Skin of body (tissue), 3 donors: ENCODE measurements at places on chromosomes 3 and 15.
A peak's percentile ranks its signal among the peaks of the same experiment; 100 is the strongest.

DNA sequence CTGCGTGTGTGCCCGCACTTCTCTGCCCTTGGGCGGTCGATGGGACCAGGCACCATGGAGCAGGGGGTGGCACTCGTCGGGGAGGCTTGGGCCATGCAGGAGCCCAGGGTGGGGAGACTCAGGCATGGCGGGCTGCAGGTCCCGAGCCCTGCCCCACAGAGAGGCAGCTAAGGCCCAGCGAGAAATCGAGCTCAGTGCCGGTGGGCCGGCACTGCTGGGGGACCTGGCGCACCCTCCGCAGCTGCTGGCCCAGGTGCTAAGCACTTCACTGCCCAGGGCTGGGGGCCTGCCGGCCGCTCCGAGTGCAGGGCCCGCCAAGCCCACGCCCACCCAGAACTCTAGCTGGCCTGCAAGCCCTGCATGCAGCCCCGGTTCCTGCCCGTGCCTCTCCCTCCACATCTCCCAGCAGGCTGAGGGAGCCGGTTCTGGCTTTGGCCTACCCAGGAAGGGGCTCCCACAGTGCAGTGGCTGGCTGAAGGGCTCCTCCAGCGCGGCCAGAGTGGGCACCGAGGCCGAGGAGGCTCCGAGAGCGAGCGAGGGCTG is 553 bp upstream of the RTP4 start:
- no peak for DNase-seq

DNA sequence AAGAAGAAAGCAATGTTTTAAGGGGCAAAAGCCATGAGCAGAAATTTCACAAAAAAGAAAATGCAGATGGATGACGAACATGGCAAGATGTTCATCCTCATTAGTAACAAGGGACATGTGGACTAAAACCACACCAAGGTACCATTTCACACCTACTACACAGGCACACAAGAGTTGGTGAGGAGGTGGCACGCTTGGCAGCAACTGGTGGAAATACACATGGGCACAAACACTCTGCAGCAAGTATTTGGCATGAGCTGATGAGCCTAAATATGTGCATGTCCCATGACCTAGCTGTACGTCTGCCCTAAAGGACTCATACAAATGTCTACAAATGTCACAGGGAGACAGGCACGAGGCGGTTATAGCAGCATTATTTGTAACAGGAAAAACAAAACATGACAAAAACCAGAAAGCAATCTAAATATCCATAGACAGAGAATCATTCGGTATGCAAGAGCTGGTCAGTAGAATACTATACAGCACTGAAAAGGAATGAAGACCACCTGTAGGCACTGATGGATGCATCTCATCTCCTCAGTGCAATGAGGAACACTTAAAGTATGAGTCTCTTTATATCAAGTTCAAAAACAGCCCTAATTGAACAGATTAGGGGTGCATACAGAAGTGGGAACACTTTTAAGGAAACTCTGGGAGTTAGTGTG is 11.5 kb upstream of the FBLN2 start:
- DNase-seq, result no peak

- DNase-seq, result no peak
Measured at GRCh38 chr3:159764490-159765029, 224.1 kb upstream of the IL12A start.

DNA sequence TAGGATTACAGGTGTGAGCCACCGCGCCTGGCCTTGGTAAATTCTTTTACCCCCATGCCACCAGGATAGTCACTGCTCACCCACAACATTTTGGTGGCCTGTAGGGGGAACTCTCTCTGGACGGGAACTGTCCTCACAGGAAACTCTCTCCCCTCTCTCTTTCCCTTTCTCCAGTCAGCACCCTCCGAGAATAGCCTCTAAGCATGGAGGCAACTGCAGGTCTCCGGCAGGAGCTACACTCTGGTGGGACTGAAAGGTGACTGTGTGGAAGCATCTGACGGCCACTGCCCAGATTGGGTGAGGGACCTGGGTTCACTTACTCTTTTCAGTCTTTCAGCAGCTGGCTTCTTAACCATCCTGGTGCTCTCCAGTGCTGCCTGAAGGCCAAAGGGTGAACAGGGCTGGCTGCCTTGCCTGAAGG is 21.3 kb downstream of the TRANK1 start:
- no peak for DNase-seq

DNA sequence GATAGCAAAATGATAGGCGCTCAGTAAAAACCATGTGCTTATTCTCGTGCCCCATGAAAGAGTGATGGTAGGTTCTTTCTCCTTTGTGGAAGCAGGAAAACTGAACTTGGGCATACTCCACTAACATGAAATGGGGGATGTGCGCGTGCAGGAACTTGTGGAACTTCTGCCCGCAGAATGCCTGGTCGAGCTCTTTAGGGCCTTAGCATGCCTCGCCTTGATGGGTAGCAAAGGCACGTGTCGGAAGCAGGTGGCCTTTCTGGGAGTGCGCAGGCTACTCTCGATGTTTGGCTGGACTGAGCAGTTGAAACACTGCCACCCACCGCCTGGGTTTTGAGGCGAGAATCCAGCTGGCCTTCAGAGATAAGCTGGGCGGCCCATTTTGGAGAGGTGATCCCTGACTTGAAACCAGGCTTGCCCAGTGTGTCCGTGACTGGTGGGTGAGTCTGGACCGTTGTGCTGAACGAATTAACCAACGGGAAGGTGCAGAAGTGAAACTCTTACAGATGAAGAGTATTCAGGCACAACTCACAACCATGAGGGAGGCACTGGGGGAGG is 842 bp downstream of the PCCB start:
- DNase-seq, result peak; percentile 38

GRCh38 chr3:193894121-193894863 is 241.7 kb upstream of the HES1 start:
- DNase-seq, result no peak

- no peak for DNase-seq
Measured at GRCh38 chr3:15805756-15806266, 8.0 kb upstream of the ANKRD28 start.

- no peak for DNase-seq
Measured at GRCh38 chr3:42129014-42129953, 38.1 kb downstream of the TRAK1 start.

DNA sequence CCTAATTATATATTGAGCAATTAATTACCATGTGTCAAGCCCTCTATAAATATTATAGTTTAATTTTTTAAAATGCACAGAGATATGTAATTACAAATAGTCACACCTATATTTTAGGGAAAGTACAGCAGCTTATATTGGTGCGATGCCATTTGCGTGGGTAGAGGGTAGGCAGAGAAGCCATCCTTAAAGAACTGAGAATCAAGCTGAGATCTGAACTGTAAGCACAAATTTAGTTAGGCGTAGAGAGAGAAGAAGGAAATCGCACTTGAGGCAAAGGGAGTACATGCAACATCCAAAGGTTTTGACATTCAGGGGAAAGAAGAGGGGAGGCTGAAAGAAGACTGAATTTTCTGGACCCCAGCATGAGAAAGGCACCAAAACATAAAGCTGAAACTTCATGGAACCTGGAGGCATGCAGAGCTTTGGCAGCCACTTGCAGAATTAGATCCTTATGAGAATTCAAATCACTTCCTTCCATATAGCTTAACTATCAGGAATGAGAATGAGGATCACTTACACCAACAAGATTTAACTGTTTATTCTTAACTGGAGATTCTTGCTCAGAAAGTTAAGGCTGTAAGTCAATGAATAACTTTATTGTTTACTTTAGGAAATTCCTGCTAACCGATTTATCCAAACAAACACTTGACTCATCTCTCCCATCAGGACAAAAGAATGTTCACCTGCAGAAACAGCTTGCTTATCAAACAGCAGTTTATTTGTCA is 114.3 kb downstream of the TGFBR2 start:
- DNase-seq, result no peak
